ENCODE measurements at places on chromosomes 13 and 19.

- DNase-seq = no peak
Measured at GRCh38 chr13:73782450-73783449, 351.5 kb downstream of the KLF12 start.

DNA sequence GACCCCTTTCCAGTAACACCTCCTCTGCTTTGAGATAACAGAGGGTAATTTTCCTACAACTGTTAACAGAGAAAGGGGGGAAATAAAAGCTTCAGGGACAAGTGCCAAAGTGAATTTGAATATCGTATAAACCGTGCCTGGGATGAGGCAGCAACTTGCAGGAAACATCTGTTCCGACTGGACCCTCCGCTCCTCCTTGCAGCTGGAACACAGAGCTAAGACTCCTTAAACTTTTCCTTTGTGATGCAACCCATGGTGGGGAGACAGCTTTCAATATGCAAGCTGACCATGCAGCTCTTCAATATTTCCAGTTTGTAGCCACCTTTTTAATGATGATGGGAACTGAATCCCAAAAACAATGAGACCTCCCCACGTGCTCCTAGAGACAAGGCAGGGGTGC, 432.6 kb downstream of the ZNF536 start:
- no peak for DNase-seq

GRCh38 chr19:21460686-21461085, 44.7 kb upstream of the ZNF429 start:
- DNase-seq = no peak

- DNase-seq = no peak
Measured at GRCh38 chr19:17648097-17648660, 40.0 kb downstream of the UNC13A start.

- DNase-seq = no peak
Measured at GRCh38 chr13:35530147-35530546, 53.7 kb upstream of the MAB21L1 start.

DNA sequence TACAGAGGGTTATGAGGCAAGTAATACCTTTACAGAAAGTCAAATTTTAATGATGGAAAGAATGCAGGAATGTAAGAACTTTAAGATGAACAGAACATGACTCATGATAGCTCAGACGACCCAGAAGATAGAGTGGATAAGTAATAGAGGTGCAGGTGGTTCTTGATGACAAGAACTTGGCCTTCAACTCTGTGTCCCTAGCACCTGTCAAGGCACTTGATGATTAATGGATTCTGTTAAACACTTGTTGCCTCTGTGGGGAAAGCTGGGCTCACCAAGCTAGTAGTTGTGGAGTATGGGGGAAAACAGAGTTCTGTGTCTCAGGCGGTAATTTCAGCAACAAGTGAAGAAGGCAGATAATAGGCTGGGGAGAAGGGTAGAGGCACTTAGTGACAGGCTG, 306.2 kb downstream of the ATP8A2 start:
- no peak for DNase-seq

Data from ELF-1 (cell line).